ENCODE measurements at places on chromosomes 7 and 10. TPM values are rescaled to one million over a fixed set of nuclear protein-coding genes. Genes with fewer than 3 reads are reported as not detected.
A peak's percentile ranks its signal among the peaks of the same experiment; 100 is the strongest.

DNA sequence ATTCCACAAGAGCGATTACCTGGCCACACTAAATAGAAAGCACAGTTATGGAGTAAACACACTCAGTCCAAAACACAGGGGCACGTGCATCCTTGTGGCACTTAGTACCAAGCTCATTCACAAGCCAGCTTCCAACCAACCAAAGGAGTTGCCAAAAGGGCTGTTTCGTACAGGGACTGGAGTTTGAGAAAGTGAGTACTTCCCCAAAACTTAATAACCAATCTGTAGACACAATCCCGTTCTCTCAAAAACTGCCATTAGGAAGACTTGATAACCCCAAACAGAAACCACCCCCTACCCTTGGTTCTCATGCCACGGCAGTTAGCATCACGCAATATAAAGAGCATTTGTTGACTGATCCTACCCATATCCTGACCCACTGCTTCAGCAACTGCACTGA lies 166.2 kb upstream of the ASAH2 start:
- H3K27ac ChIP-seq: peak overlapping the region; percentile 45
- no peak overlapping the region for H3K4me3 ChIP-seq
- H3K27me3 ChIP-seq: no peaks in the 10 kb centered on the region
- DNase-seq: no peak
- no peaks in the 10 kb centered on the region for H3K36me3 ChIP-seq

HMX3 gene
- not detected for total RNA-seq

DNA sequence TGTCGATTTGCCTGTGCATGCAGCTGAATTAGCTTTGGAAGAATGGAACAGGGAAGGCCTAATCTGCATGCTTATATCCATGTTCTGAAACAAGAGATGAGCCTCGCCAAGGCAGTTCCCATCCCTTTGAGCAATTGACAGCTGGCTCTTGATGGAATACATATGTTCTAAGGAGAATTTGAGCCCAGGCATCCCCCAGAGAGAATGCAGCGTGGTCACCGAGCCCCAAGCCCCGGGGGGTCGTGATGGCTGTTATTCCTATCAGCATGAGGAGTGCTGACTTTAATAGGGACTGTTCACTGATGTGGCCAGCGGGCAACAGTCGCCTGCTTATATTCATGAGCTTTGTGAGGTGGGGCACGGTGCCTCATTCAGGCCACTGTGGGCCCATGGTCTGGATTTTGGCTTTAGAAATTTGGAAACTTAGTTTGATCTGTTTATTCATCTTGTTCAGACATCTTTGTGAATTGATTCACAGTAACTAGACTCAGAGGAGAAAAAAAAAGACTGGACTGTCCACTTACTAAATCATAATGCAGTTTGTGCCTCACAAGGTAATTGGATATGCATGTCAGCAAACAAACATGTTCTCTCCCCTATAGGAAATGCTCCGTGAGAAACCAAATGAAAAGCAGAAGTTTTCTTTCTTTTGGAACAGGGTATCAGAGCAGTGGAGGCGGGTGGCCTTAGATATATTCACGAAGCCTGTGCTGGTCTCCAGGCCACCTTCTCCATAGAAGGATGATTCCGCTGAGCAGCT lies 204.9 kb downstream of the CCDC3 start:
- no peak for DNase-seq
- H3K27me3 ChIP-seq: no peaks in the 10 kb centered on the region
- H3K4me1 ChIP-seq: no peaks in the 10 kb centered on the region
- no peak overlapping the region for H3K4me3 ChIP-seq
- no peak overlapping the region for H3K27ac ChIP-seq

DNA sequence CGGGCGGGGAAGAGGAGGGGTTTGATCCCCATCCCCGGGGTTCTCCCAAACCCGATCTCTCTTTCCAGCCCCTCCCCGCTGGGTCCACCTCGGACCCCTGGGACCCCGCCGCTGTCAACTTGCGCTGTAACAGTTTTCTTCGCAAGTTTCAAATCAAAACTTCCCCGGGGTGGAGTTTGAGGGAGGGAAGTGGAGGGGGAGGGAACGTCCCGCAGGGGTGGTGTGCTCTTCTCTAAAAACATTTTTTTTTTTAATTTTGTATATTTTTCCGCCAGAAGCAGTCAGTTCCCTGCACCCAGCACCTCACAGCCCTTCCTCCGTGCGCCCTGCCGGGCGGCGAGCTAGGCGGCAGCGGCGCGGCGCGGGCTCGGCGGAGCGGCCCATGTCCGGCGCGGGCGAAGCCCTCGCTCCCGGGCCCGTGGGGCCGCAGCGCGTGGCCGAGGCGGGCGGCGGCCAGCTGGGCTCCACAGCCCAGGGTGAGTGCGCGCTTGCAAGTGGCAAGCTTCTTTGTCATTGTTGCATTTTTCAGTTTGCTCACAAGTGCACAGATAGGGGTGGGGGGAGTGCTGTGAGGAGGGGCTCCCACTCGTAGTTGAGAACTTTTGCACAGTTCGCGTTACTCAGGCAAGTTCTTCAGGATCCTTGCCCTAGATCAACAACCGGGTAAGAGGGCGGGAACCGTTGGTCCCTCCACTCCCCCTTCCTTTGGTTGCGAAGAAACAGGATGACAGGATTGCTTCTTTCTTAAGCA lies 933 bp downstream of the MDFIC start:
- peak overlapping the region; percentile 97 for H3K27ac ChIP-seq
- H3K36me3 ChIP-seq: no peaks in the 10 kb centered on the region
- H3K27me3 ChIP-seq: no peaks in the 10 kb centered on the region
- peak; percentile 55 for DNase-seq
- peak overlapping the region; percentile 51 for H3K4me3 ChIP-seq
- peaks cover 13% of the 10 kb centered on the region for H3K4me1 ChIP-seq

MPP7 gene
- total RNA-seq: 21.2 TPM

CYP2W1 gene
- total RNA-seq: not detected

- no peaks in the 10 kb centered on the region for H3K36me3 ChIP-seq
- no peaks in the 10 kb centered on the region for H3K4me1 ChIP-seq
- no peaks in the 10 kb centered on the region for H3K27me3 ChIP-seq
- H3K27ac ChIP-seq: no peak overlapping the region
- no peak overlapping the region for H3K4me3 ChIP-seq
Observed at GRCh38 chr10:119478811-119479341, 63.6 kb downstream of the RGS10 start.

DNA sequence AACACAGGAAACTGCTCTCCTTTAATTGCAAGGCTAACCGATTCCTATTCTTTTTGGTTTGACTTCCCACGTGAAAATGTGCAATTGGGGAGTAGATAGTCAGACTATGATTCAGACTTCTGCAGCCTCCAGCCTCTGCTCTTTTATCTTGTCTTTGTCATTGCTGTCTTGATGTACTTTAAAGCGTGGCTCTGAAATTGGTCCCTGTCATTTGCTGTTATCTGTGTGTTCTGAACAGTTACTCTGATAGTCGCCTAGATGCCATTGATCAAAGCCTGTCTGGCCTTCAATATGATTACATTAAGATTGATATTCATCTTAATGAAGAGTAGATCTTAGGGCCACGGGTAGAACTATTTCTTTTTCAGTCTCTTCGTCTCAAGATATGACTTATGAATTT lies 799.2 kb downstream of the REEP3 start:
- H3K36me3 ChIP-seq: no peaks in the 10 kb centered on the region
- H3K4me3 ChIP-seq: no peak overlapping the region
- H3K4me1 ChIP-seq: no peaks in the 10 kb centered on the region

EVX1 gene
- not detected for total RNA-seq

DNAJB6 gene
- total RNA-seq: 92.0 TPM

C7orf57 gene
- total RNA-seq: not detected

GPR26 gene
- not detected for total RNA-seq

DNA sequence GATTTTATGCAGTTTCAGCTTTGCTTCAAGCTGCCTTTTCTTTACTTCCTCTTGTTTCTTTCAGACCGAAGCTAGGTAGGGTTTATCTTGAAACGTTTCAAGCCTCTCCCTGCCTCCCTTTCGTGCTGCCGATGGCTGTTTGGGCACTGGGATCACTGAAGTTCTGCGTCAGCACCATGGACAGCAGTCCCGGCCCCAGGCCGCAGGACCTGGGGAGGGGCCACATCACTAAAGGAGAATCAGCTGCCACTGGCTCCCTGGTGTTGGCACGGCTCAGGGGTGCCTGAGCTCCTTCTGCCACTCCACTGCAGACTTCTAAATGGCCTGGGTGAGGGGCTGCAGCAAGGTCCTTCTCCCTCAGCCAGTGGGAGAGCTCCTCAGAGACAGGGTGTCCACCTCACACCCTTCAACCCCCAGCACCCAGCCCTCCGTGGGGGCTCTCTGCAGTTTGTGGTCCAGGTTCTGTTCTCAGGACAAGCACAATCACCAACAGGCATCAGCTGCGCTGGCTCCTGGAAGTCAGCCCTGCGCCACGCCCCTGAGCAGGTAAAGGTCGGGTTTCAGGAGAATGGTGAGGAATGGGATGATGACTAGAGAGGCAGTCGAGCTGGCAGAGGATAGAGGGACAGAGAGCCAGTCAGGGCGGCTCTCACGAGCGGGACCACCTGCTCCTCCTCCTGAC lies 387.2 kb downstream of the TCERG1L start:
- no peaks in the 10 kb centered on the region for H3K4me1 ChIP-seq
- no peak overlapping the region for H3K27ac ChIP-seq
- H3K4me3 ChIP-seq: no peak overlapping the region
- DNase-seq: peak; percentile 23
- no peaks in the 10 kb centered on the region for H3K36me3 ChIP-seq

DNA sequence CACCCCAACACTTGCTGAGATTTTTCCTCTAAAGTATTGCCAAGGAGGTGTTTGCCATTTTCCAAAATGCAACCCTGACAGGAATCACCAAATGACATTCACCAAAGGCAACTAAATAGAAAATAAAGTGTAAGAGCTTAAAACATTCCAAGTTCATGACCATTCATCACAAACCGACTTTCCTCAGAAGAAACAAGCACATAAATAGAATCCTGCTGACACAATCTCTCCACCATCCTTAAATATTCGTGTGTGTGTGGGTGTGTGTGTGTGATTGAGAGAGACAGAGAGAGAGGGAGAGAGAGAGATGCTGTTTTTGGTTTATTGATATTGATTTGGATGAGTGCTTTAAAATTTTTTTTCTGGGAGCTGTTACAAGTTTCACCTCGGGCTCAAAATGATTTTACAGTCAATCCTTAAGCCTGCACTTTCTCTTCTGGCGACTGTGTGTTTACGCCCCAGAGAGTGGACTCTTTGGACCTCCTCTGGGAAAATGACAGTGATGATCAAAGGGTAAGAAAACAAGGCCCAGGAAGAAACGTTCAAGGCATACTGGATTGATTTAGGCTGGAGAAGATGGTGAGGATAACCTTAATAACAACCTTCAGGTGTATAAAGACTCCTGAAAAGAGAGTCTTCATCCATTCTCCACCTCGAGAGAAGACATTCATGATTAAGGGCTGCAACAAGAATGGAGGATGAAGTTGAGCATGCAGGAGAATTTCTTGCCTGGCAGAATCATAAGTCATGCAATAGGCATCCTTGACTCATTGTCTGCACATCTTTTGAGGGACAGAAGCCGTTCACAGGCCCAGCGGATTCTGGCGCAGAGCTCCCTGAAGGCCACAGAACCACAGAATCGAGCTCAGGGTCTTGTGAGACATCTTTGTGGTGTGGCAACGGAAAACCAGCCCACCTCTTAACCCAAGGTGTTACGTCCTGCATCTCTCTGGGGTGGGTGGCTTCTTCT lies 104.4 kb upstream of the FGFR2 start:
- no peaks in the 10 kb centered on the region for H3K36me3 ChIP-seq
- H3K27ac ChIP-seq: no peak overlapping the region
- H3K4me1 ChIP-seq: no peaks in the 10 kb centered on the region
- no peak overlapping the region for H3K4me3 ChIP-seq

DNA sequence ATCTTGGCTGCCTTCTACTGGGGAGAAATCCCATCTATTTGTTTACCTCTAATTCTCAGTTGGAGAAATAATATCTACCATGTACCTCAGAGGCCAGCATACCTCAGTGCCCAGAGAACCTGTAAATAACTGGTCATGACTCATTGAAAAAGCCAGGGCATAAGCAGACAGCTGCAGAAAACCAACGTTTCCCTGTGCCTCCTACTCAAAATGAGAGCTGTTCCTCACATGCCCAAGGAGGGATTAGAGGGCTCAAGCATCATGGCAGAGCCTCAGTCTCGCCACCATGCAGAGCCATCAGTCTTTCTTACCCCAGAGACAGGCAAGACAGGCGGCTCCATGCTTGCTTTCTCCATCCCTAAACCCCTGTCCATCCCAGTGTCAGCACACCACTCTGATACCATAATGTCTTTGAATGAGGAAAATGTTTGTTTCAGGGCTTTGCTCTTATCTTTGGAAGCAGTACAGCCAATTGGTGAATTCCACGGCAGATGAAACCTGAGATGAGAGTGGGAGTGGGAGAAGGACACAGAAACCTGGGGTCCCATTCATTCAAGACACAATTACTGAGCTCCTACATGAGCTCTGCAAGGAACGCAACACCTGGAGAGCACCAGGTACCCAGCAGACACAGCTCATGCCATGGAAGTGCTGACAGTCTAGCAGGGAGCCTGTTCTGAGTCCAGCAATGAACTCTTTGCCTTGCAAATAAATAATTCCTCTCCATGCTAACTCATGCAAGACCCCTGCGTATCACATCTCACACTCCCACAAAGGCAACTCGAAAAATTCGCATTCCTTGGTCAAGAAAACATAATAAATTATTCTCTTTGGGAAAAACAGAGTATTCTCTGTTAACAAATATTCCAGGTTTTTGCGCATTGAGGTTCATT lies 21.1 kb downstream of the PON1 start:
- H3K36me3 ChIP-seq: no peaks in the 10 kb centered on the region
- no peaks in the 10 kb centered on the region for H3K27me3 ChIP-seq
- H3K4me1 ChIP-seq: no peaks in the 10 kb centered on the region
- no peak overlapping the region for H3K27ac ChIP-seq

All from thyroid gland (tissue), 4 donors.